ENCODE measurements at places on chromosomes 4 and X.
A peak's percentile ranks its signal among the peaks of the same experiment; 100 is the strongest.

- no peak for DNase-seq
Measured at GRCh38 chrX:121322159-121322558, 274.7 kb downstream of the GLUD2 start.

DNA sequence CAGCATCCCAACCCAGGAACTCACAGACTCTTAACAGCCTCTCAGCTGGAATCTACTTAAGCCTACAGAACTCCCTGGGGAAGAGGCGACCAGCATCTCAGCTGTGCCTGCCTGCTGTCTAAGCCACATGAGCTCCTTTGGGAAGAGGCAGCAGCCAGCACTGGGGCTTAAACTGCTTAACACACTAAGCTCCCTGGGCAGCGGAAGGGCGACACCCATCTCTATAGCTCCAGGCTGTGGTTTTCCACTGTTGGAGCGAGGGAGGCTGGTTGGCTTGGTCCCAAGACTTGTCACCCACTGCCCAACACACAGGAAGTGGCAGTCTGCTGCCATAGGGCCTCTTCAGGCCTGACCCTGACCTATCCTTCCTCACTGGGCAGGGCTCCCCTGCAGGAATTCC lies 1544.1 kb upstream of the ADGRL3 start:
- no peak for DNase-seq

DNA sequence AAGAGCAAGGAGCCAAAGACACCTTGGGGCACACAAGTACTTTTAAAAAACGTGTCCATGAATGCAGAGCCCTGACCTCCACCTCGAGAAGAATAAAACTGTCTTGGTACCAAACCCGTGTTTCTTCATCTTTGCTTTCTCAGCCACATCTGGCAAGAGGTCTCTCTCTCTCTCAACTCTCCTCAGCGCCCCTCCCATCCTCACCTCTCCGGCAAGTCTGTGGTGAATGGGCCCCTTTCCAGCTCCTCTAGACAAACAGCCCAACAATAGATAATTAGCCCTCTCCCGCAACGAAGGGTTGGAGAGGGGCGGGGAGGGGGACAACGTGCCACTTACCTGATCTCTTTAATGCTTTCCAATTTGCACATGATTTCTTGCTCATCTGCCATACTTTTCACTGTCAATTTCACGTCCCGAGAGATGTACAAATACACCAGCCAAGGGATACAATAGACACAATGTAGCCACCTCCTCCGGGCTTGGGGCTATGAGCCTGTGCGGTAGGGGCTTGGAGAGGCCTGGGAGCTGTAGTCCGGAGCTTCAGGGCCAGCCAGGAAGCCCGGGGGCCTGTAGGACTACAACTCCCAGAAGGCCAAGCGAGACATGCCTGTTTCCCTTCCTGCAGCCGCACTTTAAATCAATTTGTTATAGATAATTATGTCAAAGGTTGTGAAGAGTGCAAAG lies at the start of gene ZC4H2:
TSS of gene ZC4H2 (minus strand) at position 462 of the 684 bp plus-strand sequence. CDS start at position 389, 73 bp downstream.
- peak; percentile 84 for DNase-seq

DNA sequence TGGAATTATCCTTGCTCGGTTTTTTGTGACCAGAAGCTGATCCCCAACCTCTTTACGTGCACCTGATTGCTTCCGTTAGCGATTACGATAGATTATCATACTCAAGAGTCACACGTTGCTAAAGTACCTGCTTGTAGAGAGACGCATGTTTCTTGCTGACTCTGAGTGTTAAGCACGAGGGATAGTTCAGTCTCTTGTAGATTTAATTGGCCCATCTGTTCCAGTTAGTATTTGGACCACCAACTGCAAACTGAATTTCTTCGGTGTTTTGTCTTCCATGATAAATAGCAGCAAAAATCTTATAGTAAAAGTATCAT lies 516 bp upstream of the COX18 start:
- no peak for DNase-seq

- no peak for DNase-seq
Measured at GRCh38 chr4:110477836-110478235, 1.9 kb downstream of the ENPEP start.

GRCh38 chrX:10936976-10937375 lies 174.2 kb upstream of the HCCS start:
- DNase-seq: no peak

DNA sequence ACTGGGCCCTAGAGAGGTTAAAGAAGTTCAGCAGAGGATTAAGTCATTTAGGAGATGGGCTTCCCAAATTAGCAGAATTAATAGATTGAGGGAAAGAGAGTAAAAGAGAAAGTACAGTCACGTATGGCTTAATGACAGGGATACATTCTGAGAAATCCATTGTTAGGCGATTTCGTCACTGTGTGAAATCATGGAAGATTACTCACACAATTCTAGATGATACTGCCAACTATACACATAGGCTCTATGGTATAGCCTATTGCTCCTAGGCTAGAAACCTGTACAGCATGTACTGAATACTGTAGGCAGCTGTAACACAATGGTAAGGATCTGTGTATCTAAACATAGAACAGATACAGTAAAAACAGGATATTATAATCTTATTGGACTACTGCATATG lies 180.6 kb downstream of the RNF150 start:
- DNase-seq: no peak

- no peak for DNase-seq
Measured at GRCh38 chr4:180727478-180727877, 1515.7 kb upstream of the TENM3 start.

DNA sequence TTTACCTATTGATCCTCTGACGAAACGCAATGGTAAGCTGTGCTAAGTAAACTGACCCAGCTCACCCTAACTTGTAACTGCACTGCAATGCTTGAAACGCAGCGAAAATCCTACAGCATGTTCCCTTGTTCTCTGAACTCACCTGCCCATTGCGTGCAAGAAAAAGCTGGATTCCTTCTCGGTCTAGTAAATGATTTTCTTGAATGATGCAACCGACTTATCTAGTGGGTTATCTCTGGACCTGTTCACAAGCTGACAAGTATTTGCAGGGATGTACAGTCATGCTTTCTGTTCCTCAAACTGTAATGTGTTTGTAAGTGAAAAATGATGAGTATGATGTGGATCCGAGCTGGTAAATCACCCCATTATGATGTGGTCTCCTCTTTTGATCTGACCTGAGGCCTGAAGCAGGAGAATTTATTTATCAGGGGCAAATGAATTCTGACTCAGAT lies 140.1 kb downstream of the BTC start:
- DNase-seq: no peak

DNA sequence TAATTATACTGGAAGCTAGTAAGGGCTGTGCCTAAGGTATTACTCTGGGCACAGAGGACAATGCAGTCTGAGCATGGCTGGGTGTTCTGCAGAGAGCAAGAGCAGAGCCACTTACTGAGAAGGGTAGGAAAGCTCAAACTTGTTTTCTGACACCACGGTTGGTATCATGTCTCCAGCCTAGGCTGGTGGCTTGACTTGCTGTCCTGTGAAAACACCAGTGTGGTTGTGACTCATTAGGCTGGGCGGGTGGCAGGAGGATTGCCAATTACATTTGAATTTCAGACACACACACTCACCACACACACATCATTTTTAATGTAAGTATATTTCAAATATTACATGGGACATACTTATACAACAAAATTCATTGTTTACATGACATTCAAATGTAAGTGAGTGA lies 19.7 kb upstream of the MTM1 start:
- no peak for DNase-seq

DNA sequence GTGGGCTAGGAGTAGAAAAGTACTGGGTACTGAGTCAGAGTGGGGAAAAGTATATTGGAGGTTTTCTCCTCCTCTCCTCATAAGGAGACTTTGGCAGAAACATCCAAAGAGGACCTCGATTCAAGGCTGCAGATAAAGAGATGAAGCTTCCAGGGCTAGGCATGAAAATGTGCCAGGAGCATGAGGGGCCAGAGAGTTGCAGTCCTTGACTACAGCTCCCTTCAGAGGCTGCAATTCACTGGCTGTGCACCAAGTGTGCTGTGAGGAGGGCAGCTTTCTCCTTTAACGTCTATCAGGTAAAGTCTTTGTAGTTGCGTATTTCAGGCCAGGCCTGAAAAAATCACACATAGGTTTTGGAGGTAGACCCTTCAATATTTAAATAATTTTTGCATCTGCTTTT lies 174.9 kb upstream of the VEGFC start:
- no peak for DNase-seq

DNA sequence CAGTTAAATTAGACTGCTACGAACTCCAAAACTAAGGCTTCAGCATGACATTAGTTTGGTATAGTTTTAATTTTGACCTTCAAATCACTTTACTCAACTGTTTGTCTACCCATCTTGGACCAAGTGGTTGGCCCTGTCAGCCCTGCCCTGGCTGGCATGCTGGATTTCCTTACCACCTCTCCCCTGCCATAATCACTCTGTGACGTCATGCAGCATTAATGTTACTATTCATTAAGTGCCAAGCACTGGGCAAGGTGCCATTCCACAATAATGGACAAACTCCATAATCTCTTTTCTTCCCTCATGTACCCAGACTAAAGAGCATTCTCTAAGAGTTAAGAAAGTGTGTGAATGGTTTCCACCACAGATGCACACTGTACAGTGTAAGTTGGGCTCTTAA lies 277.0 kb upstream of the INTU start:
- no peak for DNase-seq

DNA sequence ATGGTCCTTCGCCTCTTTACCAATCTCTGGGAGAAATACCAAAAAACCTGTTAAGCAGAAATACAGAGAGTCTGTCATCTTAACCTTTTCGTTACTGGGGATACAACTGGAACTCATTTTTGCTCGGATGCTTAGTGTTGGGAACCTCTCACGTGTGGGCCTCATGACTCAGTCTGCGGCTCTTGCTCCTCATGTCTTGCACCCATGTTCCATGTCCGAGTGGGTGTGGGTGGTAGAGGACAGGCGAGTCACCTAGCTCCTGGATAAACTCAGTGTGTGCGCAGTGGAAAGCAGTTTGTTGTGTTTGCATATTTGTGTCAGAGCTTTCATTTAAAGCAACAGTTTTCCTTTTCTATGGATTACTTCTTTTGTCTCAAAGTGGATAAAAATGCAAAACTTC lies 70.6 kb downstream of the TNIP2 start:
- DNase-seq: no peak

DNA sequence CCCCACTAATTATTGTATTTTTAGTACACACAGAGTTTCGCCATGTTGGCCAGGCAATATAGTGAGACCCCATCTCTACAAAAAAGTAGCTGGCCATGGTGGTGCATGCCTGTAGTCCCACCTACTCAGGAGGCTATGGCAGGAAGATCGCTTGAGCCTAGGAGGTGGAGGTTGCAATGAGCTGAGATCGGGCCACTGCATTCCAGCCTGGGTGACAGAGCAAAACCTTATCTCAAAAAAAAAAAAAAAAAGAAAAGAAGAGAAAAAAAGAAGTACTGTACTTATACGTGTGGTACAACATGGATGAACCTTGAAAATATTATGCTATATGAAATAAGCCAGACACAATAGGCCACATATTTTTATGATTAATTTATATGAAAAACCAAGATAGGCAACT lies 9.9 kb upstream of the WDR45 start:
- no peak for DNase-seq

- DNase-seq: no peak
Measured at GRCh38 chr4:124212815-124213630, 499.5 kb downstream of the ANKRD50 start.

DNA sequence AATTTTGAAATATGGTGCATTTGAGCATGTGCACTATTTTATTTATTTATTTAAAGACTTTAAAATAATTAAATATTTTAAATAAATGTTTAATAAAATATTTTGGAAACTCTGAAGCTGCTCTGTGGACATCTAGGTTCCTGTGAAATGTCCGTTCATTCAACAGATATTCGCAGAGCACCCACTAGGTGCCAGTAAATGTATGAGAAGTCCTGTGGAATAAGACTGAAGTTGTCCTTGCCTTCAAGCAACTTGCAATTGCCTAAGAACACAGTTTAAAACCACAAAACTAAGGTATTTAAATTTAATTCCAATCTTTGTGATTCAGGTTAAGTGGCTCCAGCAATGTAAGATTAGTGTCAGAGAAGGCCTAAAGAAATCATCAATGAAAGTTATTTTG lies 306.7 kb downstream of the GBA3 start:
- DNase-seq: no peak

GRCh38 chr4:25303578-25303977 lies 9.0 kb upstream of the ZCCHC4 start:
- no peak for DNase-seq

DNA sequence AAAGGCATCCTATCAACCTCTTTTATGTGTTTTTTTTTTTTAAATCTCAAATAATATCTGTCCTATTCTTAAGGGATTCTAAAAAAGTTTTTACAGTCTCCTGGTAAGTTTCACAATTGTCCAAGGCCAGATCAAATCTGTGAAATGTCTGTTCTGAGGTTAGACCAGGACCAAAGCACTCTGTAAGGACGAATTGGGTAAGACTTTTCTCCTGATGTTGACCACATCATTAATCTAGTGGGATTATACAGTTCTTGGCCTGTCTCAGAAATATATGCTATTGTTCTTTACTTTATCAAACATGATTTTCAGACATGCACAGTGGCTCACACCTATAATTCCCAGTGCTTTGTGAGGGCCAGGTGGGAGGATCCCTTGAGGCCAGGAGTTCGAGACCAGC lies 45.8 kb upstream of the TMEM131L start:
- DNase-seq: no peak

GRCh38 chrX:120311727-120312063 lies 434 bp upstream of the TMEM255A start:
- DNase-seq: no peak

All from putamen (tissue), 1 donor.